Endothelial cell of umbilical vein (primary cell): ENCODE measurements at places on chromosomes 3 and 15. TPM values are rescaled to one million over a fixed set of nuclear protein-coding genes. Genes with fewer than 3 reads are reported as not detected.

OR5K2 gene
- not detected in 2 replicates for polyA plus RNA-seq

CLDN18 gene
- not detected in 2 replicates for polyA plus RNA-seq

FBXO45 gene
- polyA plus RNA-seq, result 2.0 and 3.5 TPM in 2 replicates

SH2D7 gene
- polyA plus RNA-seq, result not detected in 2 replicates

UROC1 gene
- polyA plus RNA-seq, result not detected in 2 replicates

GRM2 gene
- polyA plus RNA-seq, result 0.10 and 0.22 TPM in 2 replicates

MSL2 gene
- polyA plus RNA-seq, result 4.3 and 6.7 TPM in 2 replicates

DNAJA4 gene
- polyA plus RNA-seq, result 15.4 and 17.3 TPM in 2 replicates

TLR9 gene
- polyA plus RNA-seq, result 0.11 TPM in 1 of 2 replicates, not detected in the other

FXR1 gene
- polyA plus RNA-seq, result 57.8 and 87.3 TPM in 2 replicates

TMEM207 gene
- not detected in 2 replicates for polyA plus RNA-seq

MYEF2 gene
- polyA plus RNA-seq, result 9.4 and 11.6 TPM in 2 replicates

GPR160 gene
- 0.35 and 0.39 TPM in 2 replicates for polyA plus RNA-seq

ALPK3 gene
- polyA plus RNA-seq, result 18.4 and 18.7 TPM in 2 replicates

DUOXA2 gene
- not detected in 2 replicates for polyA plus RNA-seq

CLDN16 gene
- polyA plus RNA-seq, result 0.01 TPM in 1 of 2 replicates, not detected in the other

FBXW12 gene
- not detected in 2 replicates for polyA plus RNA-seq

PRRT3 gene
- polyA plus RNA-seq, result 1.5 and 2.0 TPM in 2 replicates

MUC4 gene
- 0.04 and 0.06 TPM in 2 replicates for polyA plus RNA-seq

TPRG1 gene
- 0.30 and 0.49 TPM in 2 replicates for polyA plus RNA-seq

SAMMSON gene
- polyA plus RNA-seq, result not detected in 2 replicates

GOLGA8T gene
- polyA plus RNA-seq, result 0.04 TPM in 1 of 2 replicates, not detected in the other

CPNE9 gene
- not detected in 2 replicates for polyA plus RNA-seq

LSAMP gene
- polyA plus RNA-seq, result not detected in 2 replicates

SEMA3B gene
- 1.2 and 1.4 TPM in 2 replicates for polyA plus RNA-seq

IQSEC1 gene
- 5.2 and 5.3 TPM in 2 replicates for polyA plus RNA-seq

TMED3 gene
- polyA plus RNA-seq, result 284 and 322 TPM in 2 replicates

RTP1 gene
- not detected in 2 replicates for polyA plus RNA-seq

SOX14 gene
- not detected in 2 replicates for polyA plus RNA-seq

CTXN2 gene
- 0.01 TPM in 1 of 2 replicates, not detected in the other for polyA plus RNA-seq

KBTBD13 gene
- not detected in 2 replicates for polyA plus RNA-seq

WNT5A gene
- polyA plus RNA-seq, result 0.08 and 0.16 TPM in 2 replicates

GOLGA8J gene
- polyA plus RNA-seq, result not detected in 2 replicates

PSTPIP1 gene
- not detected in 2 replicates for polyA plus RNA-seq

CHMP2B gene
- polyA plus RNA-seq, result 6.0 and 6.8 TPM in 2 replicates

IGSF10 gene
- polyA plus RNA-seq, result 0.01 TPM in 1 of 2 replicates, not detected in the other

LRRC15 gene
- not detected in 2 replicates for polyA plus RNA-seq

ACTRT3 gene
- 2.1 and 2.6 TPM in 2 replicates for polyA plus RNA-seq

CHST13 gene
- polyA plus RNA-seq, result 0.04 TPM in 1 of 2 replicates, not detected in the other

APBA2 gene
- polyA plus RNA-seq, result 5.7 and 6.7 TPM in 2 replicates

MOBP gene
- 1.6 and 2.3 TPM in 2 replicates for polyA plus RNA-seq

GP5 gene
- polyA plus RNA-seq, result 0.03 and 0.06 TPM in 2 replicates

ZNF385D gene
- polyA plus RNA-seq, result not detected in 2 replicates

ITIH1 gene
- not detected in 2 replicates for polyA plus RNA-seq

CACNA2D3 gene
- not detected in 2 replicates for polyA plus RNA-seq

PRSS50 gene
- polyA plus RNA-seq, result not detected in 2 replicates

SLC51B gene
- polyA plus RNA-seq, result not detected in 2 replicates

IL17RB gene
- polyA plus RNA-seq, result 0.04 TPM in 1 of 2 replicates, not detected in the other

LYZL4 gene
- 0.40 and 0.41 TPM in 2 replicates for polyA plus RNA-seq

GHSR gene
- polyA plus RNA-seq, result not detected in 2 replicates
